ENCODE measurements at places on chromosomes 11 and 22.

- H3K27ac ChIP-seq = no peak overlapping the region
- DNase-seq = no peak
- no peaks in the 10 kb centered on the region for H3K27me3 ChIP-seq
- H3K4me1 ChIP-seq = peaks cover 30% of the 10 kb centered on the region
- H3K4me3 ChIP-seq = no peak overlapping the region
These were observed 7.4 kb downstream of the USP2 start for GRCh38 chr11:119373921-119374631.

- no peaks in the 10 kb centered on the region for H3K36me3 ChIP-seq
- no peak overlapping the region for H3K4me3 ChIP-seq
- H3K27me3 ChIP-seq = no peaks in the 10 kb centered on the region
- no peak overlapping the region for H3K27ac ChIP-seq
These were observed 4.9 kb upstream of the OR52W1 start for GRCh38 chr11:6194065-6194581.

DNA sequence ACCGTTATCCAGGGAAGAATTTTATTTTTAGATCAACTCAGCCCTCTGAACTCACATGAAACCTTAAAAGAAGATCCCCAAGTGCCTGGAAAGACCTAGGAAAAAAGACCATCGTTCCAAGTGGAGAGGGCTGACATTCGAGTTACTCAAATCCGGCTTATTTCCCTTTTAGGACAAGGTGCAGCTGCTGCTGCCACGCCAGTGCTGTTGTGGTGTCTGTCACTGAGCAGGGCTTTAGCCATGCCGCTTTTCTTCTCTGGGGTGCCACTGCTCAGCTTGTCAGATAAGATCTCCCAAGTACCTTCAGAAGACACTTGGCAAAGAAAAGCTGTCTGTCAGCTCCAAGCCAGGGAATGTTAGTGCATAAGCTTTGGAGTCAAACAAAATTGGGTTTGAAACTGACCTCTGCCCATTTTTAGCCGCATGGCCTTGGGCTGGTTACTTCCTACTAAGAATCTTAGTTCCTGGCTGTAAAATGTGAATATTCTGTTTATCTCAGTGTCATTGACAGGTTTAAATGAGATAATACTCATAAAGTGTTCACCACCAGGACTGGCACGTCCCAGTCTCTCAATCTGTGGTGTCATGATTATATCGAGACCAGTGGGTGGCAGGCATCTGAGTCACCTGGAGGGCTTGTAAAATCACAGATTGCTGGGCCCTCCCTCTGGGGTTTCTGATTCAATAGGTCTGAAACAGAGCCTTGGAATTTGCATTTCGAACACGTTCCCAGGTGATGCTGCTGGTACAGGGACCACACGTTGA is 117.5 kb downstream of the PKNOX2 start:
- H3K27me3 ChIP-seq = no peaks in the 10 kb centered on the region
- no peaks in the 10 kb centered on the region for H3K36me3 ChIP-seq
- H3K4me1 ChIP-seq = peaks cover under 1% of the 10 kb centered on the region
- H3K27ac ChIP-seq = no peak overlapping the region

- no peaks in the 10 kb centered on the region for H3K36me3 ChIP-seq
- H3K4me3 ChIP-seq = no peak overlapping the region
- H3K4me1 ChIP-seq = peaks cover 57% of the 10 kb centered on the region
- H3K27ac ChIP-seq = peak overlapping the region; percentile 29
- no peak for DNase-seq
These were observed 74.0 kb downstream of the USP35 start for GRCh38 chr11:78262691-78263090.

DNA sequence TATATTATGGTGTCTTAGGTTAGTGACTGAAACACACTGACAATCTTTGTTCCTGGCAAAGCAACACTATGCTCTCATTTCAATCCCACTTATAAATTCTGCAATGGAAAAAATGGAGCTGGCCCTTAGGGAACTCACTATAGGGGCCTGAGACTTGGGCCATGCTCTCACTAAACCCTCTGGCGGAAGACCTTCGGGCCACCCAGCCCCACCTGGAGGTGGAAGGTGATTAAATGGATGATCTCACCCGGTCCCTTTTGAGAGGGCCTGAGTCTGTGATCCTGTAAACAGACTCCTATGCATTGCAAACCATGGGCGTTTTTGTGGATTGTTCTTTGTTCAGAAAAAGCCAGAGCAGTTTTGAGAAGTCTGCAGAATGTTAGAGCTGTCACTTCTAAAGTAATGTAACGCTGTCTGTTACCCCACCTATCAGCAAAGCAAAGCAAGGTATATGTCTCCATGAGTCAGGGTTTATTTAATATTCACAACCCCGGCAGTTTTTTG is 17.0 kb upstream of the CDON start:
- H3K4me3 ChIP-seq = no peak overlapping the region
- H3K27me3 ChIP-seq = no peaks in the 10 kb centered on the region
- H3K4me1 ChIP-seq = peaks cover 8% of the 10 kb centered on the region
- no peak overlapping the region for H3K27ac ChIP-seq
- H3K36me3 ChIP-seq = no peaks in the 10 kb centered on the region

DNA sequence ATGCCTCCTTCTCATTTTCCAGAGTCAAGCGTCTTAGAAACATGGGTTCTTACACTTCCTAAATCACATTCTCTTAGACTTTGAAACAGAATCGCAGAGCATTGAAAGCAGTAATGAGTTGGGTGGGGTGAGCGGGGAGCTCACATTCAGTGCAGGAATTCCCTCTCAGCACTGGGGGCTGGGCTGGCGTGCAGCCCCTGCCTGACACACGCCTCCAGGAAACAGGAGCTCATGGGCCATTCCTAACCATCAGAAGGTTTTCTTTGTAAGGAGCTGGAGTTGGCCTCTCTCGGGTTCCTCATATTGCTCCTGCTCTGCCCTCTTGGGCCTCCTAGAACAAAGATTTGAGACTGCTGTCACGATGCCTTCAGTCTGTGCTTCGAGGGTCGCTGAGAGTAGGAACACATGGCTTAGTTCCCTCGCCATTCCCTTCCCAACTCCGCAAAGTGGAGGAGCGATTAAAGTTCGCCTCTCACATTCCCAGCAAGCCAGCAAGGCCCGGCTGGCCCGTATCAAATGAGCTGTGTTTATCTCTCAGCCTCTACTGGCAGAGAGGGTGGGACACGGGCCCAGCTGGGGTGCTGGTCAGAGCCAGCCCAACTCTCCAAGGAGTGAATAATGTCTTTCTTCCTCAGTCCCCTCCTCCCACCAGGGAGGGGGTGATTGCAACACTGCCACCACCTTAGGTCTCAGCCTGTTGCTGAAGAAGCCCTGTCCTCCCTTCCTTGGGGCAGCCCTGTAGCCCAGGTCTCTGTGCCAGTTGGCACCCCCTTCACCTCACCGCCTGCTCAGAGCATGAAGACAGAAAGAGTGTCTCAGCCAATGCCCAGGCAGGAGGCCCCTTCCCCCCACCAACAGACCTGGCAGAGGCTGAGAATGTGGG is 10.4 kb downstream of the CHRDL2 start:
- no peak overlapping the region for H3K4me3 ChIP-seq
- H3K4me1 ChIP-seq = peaks cover 21% of the 10 kb centered on the region
- no peaks in the 10 kb centered on the region for H3K27me3 ChIP-seq

DNA sequence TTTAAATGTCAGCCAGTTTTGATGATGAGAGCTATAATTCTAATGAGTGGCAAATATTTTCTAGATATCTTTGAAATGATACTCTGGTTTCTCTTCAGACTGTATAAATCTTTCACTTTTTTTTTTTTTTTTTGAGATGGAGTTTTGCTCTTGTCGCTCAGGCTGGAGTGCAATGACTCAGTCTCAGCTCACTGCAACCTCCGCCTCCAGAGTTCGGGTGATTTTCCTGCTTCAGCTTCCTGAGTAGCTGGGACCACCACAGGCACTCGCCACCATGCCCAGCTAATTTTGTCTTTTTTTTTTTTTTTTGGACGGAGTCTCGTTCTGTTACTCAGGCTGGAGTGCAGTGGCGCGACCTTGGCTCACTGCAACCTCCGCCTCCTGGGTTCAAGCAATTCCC is 113.6 kb downstream of the TEAD1 start:
- peaks cover 4% of the 10 kb centered on the region for H3K4me1 ChIP-seq
- H3K27ac ChIP-seq = no peak overlapping the region
- no peak overlapping the region for H3K4me3 ChIP-seq
- no peak for DNase-seq
- no peaks in the 10 kb centered on the region for H3K36me3 ChIP-seq

DNA sequence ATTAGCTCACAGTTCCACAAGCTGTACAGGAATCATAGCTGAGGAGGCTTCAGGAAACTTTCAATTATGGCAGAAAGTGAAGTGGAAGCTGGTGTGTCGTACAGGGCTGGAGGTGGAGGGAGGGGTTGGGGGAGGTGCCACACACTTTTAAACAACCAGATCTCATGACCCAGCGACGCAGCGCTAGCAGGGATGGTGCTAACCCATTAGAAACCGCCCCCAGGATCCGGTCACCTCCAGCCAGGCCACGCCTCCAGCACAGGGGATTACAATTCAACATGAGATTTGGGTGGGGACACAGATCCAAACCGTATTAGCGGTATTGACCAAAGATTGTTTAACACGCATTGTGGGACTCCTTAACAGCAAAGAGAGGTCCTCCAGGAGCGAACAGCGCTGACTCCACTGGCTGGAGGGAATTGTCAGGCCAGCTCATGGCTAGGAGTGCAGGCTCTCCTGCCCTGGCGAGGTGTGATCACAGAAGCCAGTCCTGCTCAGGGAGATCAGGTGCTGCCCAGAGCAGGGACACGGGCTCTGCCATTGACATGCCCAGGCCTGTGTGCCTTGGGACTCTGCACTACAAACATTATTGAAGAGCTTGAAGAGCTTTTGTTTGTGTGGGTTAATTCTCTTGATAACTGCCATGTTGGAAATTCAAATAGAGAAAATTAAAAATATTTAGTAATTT is 215.3 kb downstream of the TBC1D22A start:
- no peak overlapping the region for H3K4me3 ChIP-seq
- peaks cover 15% of the 10 kb centered on the region for H3K36me3 ChIP-seq
- no peaks in the 10 kb centered on the region for H3K4me1 ChIP-seq
- no peak overlapping the region for H3K27ac ChIP-seq

- H3K27ac ChIP-seq = no peak overlapping the region
- H3K4me3 ChIP-seq = no peak overlapping the region
- H3K27me3 ChIP-seq = no peaks in the 10 kb centered on the region
- no peaks in the 10 kb centered on the region for H3K36me3 ChIP-seq
- no peaks in the 10 kb centered on the region for H3K4me1 ChIP-seq
These were observed 3.7 kb upstream of the TMPRSS13 start for GRCh38 chr11:117932947-117933346.

GRCh38 chr22:46636221-46637002 is 16.2 kb downstream of the GRAMD4 start:
- H3K27me3 ChIP-seq = no peaks in the 10 kb centered on the region
- no peak for DNase-seq
- no peak overlapping the region for H3K27ac ChIP-seq
- H3K4me3 ChIP-seq = no peak overlapping the region
- no peaks in the 10 kb centered on the region for H3K4me1 ChIP-seq

DNA sequence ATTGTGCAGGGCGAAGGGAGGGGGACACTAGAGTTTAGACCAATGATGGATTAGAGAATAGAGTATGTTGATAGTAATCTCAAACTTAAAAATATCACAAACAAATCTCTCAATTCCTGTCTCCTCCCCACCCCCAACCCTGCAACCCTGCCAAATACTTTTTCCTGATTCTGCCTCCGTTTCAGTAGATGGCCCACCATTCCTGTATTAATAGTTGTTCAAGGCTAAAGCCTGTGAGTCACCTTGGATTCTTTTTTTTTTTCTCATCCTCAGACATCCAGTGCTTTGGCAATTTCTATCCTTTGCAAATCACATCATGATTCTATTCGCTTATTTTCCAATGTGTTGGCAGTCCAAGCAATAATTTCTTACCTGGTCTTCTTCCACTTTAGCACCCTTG is 207.9 kb downstream of the DYNC2H1 start:
- no peak overlapping the region for H3K27ac ChIP-seq
- no peaks in the 10 kb centered on the region for H3K27me3 ChIP-seq
- no peak overlapping the region for H3K4me3 ChIP-seq
- no peaks in the 10 kb centered on the region for H3K36me3 ChIP-seq
- no peak for DNase-seq

GRCh38 chr11:101428918-101429317 is 154.9 kb downstream of the TRPC6 start:
- no peaks in the 10 kb centered on the region for H3K27me3 ChIP-seq
- no peak for DNase-seq
- H3K36me3 ChIP-seq = no peaks in the 10 kb centered on the region

DNA sequence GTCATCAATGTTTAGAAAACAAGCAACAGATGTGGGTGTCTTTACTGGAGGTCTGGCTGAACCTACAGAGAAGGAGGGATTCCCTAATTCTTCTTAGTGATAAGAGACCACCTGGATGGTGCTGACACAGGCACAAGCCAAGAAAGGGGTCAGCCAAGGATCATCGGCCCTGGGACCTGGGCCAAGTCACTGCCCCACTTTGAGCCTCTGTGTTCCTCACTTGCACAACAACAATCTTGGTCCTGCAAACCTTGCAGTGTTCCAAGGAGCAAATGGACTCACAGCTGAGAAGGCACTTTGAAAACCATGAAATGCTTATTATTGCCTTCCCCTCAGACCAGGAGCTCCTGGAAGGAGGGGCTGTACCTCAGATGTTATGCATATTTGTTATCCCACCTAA is 7.0 kb upstream of the KCNE3 start:
- no peak for DNase-seq
- no peaks in the 10 kb centered on the region for H3K27me3 ChIP-seq
- H3K36me3 ChIP-seq = no peaks in the 10 kb centered on the region
- no peaks in the 10 kb centered on the region for H3K4me1 ChIP-seq
- no peak overlapping the region for H3K4me3 ChIP-seq
- H3K27ac ChIP-seq = no peak overlapping the region

- peak overlapping the region; percentile 77 for H3K4me3 ChIP-seq
- DNase-seq = no peak
- H3K4me1 ChIP-seq = peaks cover 50% of the 10 kb centered on the region
- H3K27me3 ChIP-seq = no peaks in the 10 kb centered on the region
- peak overlapping the region; percentile 16 for H3K27ac ChIP-seq
These were observed 37.2 kb downstream of the LIMK2 start for GRCh38 chr22:31248965-31249958.

GRCh38 chr11:92627615-92628256 is 341.7 kb upstream of the MTNR1B start:
- no peaks in the 10 kb centered on the region for H3K36me3 ChIP-seq
- no peaks in the 10 kb centered on the region for H3K27me3 ChIP-seq
- no peak for DNase-seq
- H3K27ac ChIP-seq = no peak overlapping the region
- H3K4me1 ChIP-seq = no peaks in the 10 kb centered on the region

GRCh38 chr11:129275828-129276227 is 83.7 kb upstream of the ARHGAP32 start:
- no peak for DNase-seq
- no peak overlapping the region for H3K27ac ChIP-seq
- no peaks in the 10 kb centered on the region for H3K36me3 ChIP-seq
- H3K4me3 ChIP-seq = no peak overlapping the region
- H3K4me1 ChIP-seq = peaks cover 5% of the 10 kb centered on the region

- no peak for DNase-seq
- H3K36me3 ChIP-seq = no peaks in the 10 kb centered on the region
- no peak overlapping the region for H3K27ac ChIP-seq
- H3K4me1 ChIP-seq = no peaks in the 10 kb centered on the region
These were observed 134.4 kb downstream of the CSNK2A3 start for GRCh38 chr11:11218629-11218986.

Data from thoracic aorta (tissue), 2 donors.